ENCODE measurements at places on chromosomes 12 and 14.

- no peak for DNase-seq
These were observed 57.0 kb downstream of the NCOR2 start for GRCh38 chr12:124510301-124510970.

GRCh38 chr14:75864352-75864751, 117.4 kb downstream of the TGFB3 start:
- DNase-seq, result peak; percentile 93

GRCh38 chr12:24697769-24698168, 251.1 kb downstream of the BCAT1 start:
- DNase-seq, result no peak

DNA sequence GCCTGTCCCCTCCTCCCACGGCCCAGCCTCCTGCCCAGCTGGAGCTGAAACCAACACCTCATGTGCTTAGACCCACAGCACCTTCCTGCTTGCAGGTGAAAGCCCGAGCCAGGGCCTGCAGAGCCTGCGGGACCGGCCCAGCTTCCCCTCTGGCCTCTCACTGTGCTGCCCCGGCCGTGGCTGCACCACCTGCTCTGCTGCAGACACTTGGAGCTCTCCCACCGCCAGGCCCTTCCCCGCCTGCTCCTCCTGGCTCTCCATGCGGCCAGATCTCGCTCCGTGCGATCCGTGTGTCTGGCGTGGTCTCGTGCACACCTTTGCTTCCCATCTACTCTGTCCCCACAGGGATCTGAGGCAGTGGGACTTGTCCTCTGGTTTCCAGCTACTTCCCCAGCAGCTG, 72.2 kb upstream of the FBRSL1 start:
- DNase-seq, result no peak

DNA sequence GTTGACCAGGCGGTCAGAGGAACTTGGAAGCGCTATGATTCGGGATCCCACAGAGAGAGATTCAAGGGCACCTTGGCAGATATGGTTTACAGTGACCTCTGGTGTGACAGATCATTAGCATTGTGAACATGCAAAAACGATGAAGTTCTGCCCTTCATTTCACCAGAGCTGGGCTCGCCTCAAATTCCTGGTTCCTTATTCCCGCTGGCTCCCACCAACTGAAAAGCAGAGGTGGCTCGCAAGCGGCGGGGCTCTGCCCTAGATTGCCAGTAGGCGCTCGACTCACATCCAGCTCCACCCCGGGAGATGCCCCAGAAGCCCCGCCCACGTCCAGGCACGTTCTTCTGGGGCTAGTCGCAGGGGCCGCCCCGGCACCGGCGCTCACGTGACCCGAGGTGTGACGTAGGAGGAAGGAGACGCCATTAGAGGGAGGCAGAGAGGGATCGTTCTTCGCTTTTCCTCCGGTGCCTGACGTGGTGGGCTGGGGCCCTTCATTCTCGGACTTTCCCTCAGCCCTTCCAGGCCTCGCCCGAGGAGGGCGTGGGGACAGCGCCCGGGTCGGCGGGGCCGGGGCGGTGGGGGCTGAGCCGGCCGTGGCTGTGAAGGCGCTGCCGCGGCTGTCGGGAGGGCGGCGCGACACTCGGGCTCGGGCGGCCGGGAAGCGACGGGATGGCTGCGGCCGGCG, at the start of gene RAB21:
Gene RAB21 (plus strand): TSS at position 403 of the 685 bp plus-strand sequence. CDS start 267 bp downstream, at position 670.
- peak; percentile 95 for DNase-seq

DNA sequence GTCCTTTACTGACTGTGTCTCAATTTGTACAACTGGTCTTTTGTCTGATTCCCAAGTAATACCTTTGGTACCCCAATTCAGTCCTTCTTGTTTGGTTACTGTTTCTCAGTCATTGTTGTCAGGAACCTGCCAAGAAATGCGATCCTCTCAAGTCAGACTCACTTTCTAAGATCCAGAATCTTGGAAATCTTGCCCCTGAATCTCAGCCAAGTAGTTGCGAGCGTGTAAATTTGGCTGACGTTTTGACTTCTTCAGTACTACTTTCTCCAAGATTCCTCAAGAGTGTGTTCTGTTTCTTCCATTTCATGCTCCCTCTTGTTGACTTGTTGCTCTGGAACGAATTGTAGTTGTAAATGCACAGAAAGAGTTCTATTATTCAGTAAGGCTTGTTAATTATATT, 114.0 kb downstream of the MSRB3 start:
- DNase-seq, result peak; percentile 17

- DNase-seq, result no peak
These were observed 2.6 kb downstream of the CRY1 start for GRCh38 chr12:107090711-107091110.

Data from fibroblast of mammary gland (primary cell).